ENCODE measurements at places on chromosomes 4 and X.

- no peak for DNase-seq
Observed at GRCh38 chrX:17814557-17814956, 46.5 kb downstream of the RAI2 start.

- DNase-seq: peak; percentile 39
Observed at GRCh38 chrX:13376857-13377549, 57.1 kb upstream of the ATXN3L start.

- peak; percentile 15 for DNase-seq
Observed at GRCh38 chrX:74613370-74614092, 893 bp downstream of the RLIM start.

DNA sequence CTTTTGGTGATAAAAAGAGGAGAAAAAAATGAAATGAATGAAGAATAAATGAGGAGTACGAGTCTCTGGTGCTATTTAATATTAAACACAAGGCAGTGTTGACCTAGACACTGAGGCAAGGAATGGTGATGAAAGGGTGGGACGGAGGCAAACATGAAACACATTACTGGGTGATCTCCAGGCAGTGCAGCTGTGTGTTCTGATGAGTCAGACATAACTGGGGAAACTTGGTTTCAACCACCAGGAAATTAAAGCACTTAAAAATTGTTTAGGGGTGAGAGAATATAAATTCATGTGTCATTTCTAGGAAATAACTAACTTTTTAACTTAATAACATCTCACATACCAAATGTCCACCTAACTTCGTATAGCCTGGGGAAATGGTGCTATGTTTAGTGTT lies 19.7 kb upstream of the CXCL6 start:
- no peak for DNase-seq

DNA sequence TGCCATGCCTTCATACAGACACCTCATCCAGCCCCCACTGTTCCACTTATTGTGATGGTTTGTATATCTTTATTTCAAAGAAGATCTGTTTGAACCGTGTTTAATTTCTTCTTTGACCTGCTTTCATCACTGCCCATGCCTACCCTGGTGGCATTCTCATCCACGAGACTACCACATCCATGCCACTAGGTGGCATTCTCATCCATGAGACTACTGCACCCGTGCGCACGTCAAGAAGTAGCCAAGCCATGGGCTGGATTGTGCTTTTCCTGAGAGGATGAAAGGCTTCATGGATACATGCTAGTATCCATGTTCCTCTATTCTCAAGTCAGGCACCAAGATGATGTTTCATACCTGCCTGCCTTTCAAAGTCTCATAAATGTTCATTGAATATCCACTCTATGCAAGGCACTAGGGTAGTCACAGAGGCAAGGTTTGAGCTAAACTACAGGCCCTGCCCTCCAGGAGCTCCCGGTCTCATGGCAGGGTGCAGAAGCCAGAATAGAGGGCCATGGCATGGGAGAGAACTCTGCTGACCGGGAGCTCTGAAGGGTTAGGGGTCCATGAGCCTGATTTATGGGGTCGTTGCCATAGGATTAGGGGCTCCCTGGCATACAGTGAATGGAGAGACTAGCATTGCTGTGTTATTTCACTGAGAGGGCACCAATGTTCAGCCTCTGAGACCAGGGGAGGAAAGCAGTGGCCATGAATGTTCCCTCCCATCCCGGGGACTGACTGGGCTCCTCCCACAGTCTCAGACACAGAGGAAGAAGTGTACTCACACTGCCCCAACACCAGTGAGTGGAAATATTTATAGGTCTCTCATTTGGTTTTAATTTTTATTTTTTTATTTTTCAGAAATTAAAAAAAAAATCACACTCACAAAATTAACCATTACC lies 24.8 kb upstream of the EOLA2 start:
- DNase-seq: peak; percentile 47

DNA sequence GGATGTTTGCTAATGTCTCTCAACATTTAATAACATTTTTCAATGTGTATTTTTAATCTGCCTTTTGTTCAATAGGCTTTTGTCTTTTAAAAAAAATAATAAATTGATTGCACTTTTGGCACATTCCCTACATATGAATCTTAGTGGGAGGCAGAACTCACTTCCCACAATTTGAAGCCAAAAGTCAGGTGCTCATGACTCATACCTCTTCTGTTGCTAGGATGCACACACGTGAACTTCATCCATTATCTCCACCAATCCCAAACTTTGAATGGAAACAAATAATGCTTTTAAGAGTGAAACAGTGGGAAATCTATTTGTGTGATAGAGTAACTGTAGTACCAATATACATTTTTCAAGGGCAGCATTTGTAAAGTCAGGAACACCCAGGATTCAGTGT lies 260.5 kb downstream of the IQCM start:
- DNase-seq: no peak

- no peak for DNase-seq
Observed at GRCh38 chrX:128699716-128700285, 647.6 kb upstream of the ACTRT1 start.

GRCh38 chr4:182578402-182578801 lies 335.2 kb downstream of the TENM3 start:
- DNase-seq: no peak

GRCh38 chrX:145818186-145819113 lies 821 bp downstream of the SLITRK2 start:
- no peak for DNase-seq

DNA sequence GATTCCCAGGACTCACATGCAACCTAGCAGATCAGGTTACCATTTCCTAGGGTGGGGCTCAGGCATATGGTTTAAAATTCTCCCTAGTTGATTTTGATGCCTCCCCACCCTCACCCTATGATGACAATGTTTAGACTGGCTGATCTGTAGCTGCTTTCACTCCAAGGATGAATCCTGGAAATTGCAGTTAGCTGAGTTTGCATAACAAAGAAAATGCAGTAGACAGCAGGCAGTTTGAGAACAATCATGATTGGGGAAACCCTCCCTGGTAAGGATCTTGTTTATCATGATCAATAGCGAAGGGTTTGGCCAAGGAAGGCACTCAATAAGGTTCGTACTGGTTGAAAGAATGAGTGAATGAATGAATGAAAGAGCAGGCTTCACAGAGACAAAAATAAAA lies 2.1 kb downstream of the ZNF518B start:
- no peak for DNase-seq

DNA sequence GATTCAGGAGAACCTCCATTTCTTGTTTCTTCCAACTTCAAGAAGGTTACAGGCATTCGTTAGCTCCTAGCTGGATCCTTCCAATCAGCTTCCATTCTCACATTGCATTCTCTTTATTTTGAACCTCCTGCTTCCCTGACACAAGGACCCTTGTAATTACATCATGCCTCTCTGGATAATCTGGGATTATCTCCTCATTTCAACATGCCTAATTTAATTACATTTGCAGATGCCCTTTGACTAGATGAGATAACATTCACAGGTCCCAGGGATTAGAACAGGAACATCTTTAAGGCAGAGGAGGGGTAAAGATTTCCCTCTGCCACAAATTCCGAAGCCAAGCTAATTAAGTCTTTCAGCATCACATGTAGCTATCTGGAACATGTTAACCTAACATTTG lies 753.8 kb upstream of the PCDH7 start:
- no peak for DNase-seq

DNA sequence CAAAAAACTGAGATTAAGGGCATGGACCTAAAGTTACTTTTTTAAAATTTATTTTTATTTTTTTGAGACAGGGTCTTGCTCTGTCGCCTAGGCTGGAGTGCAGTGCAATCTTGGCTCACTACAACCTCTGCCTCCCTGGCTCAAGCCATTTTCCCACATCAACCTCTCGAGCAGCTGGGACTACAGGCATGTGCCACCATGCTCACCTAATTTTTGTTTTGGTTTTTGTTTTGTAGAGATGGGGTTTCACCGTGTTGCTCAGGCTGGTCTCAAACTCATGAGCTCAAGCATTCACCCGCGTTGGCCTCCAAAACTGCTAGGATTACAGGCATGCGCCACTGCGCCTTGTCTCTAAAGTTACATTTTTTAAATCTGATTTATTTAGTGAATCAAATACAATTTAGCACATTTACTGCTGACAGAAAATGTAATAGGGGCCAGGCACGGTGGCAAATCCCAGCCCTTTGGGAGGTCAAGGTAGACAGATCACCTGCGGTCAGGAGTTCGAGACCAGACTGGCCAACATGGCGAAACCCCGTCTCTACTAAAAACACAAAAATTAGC lies 38.3 kb downstream of the GUCY1A1 start:
- DNase-seq: no peak

- DNase-seq: no peak
Observed at GRCh38 chrX:330726-331150, 12.1 kb upstream of the GTPBP6 start.

DNA sequence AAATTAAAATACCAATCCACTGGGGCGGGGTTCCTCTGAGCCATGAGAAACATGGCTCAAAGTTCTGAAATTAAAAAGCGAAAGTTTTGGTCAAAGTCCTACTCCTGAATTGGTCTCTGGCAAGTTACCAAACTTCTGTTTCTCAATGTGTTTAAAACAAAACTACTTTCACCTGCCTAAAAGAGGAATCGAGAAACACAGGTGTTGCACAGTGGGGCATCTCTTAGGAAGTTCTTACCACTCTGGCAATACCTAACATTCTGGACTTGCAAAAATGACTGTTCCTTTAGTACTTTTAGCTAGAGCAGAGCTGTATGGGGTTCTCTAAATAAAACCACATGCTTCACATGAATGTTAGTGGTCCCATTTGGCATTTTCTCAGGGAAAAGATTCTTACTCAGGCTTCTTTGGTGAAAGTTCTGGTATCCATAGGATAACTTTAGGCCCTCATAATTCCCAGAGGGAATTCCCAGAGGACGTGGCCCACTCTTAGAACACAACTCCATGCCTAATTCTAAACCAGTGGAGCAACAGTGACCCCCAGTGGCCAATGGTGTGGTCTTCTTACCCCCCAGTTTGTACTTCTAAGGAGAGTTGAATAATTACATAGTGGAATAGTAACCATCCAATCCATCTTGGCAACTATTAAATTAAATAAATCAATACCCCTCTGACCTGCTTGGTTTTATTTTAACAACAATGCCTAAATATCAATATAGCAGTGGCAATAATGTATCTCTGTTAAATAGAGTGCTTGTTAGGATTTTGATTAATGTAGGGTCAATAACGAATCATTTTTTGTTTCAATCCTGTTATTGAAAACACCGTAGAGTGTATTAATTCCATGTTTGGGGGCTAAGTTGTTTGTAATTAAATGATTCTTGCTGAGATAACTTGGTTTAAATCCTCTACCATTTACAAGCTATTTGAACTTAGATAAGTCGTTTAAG lies 21.9 kb downstream of the BMP3 start:
- peak; percentile 39 for DNase-seq

DNA sequence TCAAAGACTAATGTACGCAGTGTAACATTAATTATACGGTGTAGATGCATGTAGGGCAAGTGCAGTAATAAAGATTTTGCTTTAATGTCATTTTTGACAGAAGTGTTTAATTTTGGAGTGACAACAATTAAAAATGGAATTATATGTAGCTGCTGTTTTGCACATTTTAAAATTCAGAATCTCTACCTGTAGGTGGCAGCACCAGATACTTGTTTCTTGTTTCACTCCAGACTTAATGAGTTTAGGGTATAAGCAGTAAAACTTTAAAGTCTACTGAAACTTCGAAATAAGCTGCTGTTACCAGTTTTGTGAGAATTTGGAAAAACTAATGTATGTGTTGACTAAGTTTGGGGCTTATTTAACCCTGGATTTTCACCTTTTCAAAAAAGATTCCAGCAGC lies 144.9 kb downstream of the POLA1 start:
- DNase-seq: peak; percentile 7

- peak; percentile 47 for DNase-seq
Observed at GRCh38 chrX:149513825-149514428, 8.8 kb upstream of the IDS start.

- DNase-seq: no peak
Observed at GRCh38 chr4:12844141-12844540, 640.0 kb downstream of the RAB28 start.

GRCh38 chr4:177974461-177974860 lies 532.2 kb upstream of the AGA start:
- no peak for DNase-seq

DNA sequence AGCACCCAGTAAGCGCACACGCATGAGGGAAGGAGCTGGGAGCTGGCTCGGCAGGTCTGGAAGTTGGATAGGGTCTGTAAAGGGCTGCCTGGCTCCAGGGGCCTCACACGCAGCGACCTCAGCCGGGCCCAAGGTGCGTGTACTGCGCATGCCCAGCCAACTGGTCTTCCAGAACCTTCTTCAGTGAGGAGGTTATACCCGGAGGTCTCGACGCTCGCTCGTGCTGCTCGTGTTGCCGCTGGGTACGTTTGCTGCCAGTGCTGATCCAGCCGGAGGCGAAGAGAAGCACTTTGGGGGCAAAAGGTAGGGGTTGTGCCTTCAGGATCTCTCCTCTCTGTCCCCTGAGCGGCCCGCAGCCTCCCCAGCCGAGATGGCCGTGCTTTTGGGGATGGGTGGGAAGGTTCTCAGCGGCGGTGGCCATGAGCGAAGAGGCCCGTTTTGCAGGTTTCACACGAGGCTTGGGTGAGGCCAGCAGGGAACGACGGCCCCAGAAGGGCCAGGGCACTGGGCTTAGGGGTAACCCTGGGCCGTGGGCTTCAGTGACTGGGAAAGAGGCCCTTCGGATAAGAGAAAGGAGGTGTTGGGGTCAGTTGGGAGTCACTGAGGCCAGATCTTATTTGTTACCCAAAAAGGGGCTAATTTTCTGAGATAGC lies 3.8 kb upstream of the CXCL9 start:
- DNase-seq: no peak

DNA sequence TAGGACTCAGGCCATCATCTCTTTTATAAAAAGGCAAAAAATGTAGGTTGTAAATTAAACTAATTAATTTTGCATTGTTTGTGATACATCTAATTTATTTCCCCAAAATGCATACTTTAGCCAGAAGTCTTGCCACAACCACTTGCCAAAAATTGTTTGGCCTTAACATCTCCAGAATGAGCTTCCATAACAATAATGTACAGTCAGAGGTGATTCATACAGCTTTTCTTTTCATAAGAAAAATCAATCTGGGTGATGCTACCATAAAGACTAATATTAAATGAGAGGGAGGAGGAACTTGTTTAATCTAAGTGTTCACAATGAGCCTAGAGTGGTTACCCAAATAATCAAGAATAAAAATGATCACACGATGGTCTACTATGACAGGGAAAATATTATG lies 59.3 kb downstream of the AMMECR1 start:
- DNase-seq: no peak

DNA sequence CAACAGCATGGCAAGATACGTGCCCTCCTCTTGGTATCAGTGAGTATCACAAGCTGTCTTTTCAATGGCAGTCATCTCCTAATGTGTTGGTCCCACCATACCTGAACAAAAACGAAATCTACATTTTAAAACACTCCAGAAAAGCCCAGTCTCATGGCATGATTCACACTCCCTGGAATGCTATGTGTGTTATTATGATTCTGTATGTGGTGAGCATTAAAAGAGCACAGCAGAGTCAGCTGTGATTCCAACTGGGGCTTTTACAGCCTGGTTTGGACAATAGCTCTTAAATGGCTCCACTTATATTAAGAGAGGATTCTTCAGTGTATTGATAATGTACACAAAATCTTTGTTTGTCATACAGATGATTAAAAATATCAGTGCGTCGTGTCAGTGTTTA lies 274.1 kb upstream of the GK2 start:
- no peak for DNase-seq

GRCh38 chr4:44118971-44119680 lies 329.5 kb downstream of the KCTD8 start:
- no peak for DNase-seq

Data from DND-41 (cell line).